ENCODE measurements at places on chromosomes 2 and 18.

DNA sequence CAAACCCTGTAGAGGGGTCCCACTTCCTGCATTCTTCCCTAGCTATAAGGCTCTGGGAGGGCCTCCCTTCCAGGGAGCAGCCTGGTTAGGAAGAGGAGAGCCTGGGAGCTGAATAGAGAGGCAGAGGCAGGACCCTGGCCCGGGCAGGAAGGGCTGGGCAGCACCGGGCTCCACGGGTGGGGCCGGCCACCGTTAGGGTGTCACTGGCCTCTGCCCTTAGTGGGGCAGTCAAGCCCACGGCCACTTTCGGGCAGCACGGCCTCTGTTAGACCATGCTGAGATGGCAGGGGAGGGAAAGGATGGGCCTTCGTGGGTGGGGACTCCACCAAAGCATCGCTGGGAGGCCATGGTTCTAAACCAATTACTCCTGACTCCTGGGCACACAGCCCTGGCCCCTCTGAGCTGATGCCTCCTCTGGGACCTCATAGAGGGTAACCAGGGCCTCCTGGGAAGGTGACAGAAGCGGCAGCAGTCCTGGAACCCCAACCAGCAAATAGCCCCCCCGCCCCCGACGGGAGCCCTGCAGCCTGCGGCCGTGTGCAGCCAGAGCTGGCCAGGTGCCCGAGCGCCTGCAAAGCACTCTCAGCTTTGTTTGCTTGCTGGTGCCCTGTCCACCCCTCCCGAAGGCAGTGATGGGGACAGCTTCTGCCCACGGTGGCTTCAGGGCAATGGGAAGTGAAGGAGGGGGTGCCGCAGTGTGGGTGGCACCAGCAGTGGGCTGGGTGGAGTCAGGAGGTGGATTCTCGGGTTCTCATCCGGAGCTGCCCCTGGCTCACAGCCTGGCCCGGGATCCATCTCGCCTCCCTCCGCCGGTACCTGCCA lies 16.3 kb upstream of the HPCAL1 start:
- no peak for DNase-seq

GRCh38 chr2:237358721-237359517 lies 55.0 kb downstream of the COL6A3 start:
- no peak for DNase-seq

GRCh38 chr2:107419191-107419590 lies 407.5 kb upstream of the RGPD4 start:
- DNase-seq: no peak

DNA sequence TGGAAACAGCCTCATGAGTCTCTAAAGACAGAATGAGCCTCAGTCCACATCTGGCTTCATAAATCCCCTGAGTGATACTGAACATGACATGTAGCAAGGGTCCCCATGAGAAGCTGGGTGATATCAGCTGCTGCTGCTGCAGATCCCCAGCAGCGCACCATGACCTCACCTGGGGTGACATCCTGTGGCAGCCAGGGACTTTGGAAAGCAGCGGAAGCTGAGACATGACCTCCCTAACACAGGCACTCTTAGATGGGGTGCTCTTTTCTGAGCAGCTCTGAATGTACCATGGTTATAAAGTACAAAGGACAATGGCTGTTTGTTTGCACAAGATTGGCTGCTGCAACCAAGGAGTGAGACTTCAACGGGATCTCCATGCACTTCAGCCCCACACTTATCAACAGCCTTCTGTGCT lies 74.7 kb upstream of the TMEM200C start:
- no peak for DNase-seq

DNA sequence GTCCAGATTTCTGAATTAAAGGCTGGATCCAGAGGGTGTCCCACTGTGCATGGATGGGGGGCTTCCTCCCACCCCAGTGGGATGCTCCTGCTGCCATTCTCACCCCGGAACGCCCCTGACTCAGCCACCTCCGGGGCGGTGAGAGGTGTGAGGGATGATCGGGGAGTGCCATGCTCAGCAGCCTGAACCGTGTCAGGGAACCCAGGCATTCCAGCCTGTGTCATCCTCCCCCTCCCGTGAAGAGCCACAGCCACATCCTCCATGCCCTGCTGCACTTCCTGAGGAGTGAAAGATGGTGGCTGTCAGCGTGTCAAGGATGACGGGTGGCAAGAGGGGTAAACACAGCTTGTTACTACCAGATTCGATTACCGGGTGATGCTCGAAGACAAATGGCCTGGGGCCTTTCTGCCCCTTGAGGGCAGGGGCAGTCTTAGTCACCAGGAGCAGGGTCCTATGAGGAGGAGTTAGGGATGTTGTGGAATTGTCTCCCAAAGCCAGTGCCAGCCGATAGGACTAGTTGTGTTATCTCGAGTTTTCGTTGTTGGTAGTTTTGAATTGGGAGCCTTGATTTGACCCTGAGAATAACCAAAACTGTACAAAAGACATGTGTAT lies 80.8 kb downstream of the TCF7L1 start:
- DNase-seq: no peak
